Gastroesophageal sphincter (tissue), 4 donors: ENCODE measurements at places on chromosomes 12 and 14. TPM values are rescaled to one million over a fixed set of nuclear protein-coding genes. Genes with fewer than 3 reads are reported as not detected.
A peak's percentile ranks its signal among the peaks of the same experiment; 100 is the strongest.

The LTB4R gene
- total RNA-seq, result 3.5 TPM

The DDX23 gene
- total RNA-seq, result 85.8 TPM

The GALNT16 gene
- total RNA-seq, result 7.4 TPM

The CLEC1A gene
- 1.4 TPM for total RNA-seq

The TAS2R50 gene
- total RNA-seq, result not detected

The KRT71 gene
- not detected for total RNA-seq

The FAM161B gene
- total RNA-seq, result 3.7 TPM

The EPYC gene
- not detected for total RNA-seq

The HOXC9 gene
- not detected for total RNA-seq

GRCh38 chr14:35378425-35379233 lies 25.9 kb downstream of the NFKBIA start:
- ATAC-seq, result no peak

GRCh38 chr14:91902336-91902735 lies 35.0 kb upstream of the TC2N start:
- no peak for ATAC-seq

- no peak for ATAC-seq
These were observed 36.9 kb downstream of the BCL11B start for GRCh38 chr14:99234961-99235571.

GRCh38 chr12:116590561-116590960 lies 31.4 kb downstream of the MAP1LC3B2 start:
- ATAC-seq, result no peak

DNA sequence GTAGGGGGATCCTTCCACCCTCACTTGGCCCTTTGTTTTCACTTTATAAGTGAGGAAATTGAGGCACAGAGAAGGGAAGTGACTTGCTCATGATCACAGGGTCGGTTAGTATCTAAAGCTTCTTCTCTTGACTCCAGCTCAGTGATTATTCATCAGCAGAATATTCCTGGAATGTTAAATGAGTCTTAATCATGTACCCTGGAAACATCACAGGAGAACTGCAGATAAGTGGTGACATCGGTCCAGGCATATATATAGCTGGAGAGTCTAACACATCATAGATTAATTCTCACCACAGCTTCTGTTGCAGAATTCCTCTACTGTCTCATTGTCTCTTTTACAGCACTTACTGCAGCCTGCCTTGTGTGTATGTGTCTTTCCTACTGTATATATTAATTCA lies 69.9 kb downstream of the PAH start:
- no peak for ATAC-seq

- ATAC-seq, result no peak
These were observed 252.2 kb downstream of the BTG1 start for GRCh38 chr12:91893476-91893875.

- ATAC-seq, result peak; percentile 98
These were observed 29.0 kb upstream of the AMN start for GRCh38 chr14:102893452-102893851.

DNA sequence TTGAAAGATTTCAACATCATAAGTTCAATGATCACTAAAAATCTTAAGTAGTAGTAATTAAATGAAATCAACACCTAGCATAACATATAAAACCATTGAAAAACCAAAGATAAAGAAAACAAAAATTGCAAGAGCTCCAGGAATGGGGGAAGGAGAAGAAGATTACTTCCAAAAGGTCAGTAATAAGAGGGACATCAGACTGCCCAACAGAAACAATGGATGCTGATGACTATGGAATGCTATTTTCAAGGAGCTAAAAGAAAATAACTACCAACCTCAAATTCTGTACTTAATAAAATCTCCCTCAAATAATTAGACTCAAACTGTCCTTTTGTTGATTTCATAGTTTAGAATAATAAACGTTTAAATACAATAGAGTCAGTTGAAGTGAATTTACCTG lies 314.5 kb upstream of the LMO3 start:
- no peak for ATAC-seq

DNA sequence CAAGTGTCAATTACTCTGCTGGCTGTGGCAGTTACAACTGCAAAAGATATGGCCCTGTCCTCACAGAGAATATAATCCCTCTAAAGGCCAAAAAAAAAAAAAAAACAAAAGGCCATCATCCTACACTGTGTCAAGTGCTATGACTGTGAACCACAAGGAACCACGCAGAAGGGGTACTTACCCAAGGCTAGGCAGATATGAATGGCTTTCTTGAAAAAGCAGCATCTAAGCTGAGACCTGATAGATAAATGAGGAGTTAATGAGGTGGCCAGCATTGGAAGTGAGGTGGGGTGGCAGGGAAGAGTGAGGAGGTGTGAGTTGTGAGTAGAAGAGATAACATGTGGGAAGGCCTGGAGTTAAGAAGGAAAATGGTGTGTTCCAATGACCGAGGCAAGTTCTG lies 16.4 kb upstream of the IL22 start:
- ATAC-seq, result no peak

DNA sequence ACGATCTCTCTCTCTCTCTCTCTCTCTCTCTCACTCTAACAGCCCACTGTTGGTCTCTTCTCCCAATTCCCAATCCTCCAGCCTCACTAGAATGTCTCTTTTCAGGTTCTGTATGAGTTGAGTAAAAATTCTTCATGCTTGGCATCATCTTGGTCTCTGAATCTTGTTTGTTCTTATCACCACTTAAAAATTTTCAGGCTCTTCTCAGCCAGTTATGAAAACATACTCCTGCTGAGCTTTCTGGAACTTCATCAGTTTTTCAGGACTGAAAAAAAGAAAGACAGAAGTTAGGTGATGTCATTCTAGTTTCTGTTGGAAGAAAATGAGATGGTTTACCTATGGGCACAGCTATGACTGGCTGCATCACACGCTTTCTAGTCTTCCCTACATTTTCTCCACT lies 11.5 kb upstream of the IL22 start:
- ATAC-seq, result no peak

- ATAC-seq, result no peak
These were observed 5.8 kb downstream of the TMEM253 start for GRCh38 chr14:21106498-21107282.

GRCh38 chr14:39097159-39097558 lies 5.9 kb downstream of the SEC23A start:
- no peak for ATAC-seq

DNA sequence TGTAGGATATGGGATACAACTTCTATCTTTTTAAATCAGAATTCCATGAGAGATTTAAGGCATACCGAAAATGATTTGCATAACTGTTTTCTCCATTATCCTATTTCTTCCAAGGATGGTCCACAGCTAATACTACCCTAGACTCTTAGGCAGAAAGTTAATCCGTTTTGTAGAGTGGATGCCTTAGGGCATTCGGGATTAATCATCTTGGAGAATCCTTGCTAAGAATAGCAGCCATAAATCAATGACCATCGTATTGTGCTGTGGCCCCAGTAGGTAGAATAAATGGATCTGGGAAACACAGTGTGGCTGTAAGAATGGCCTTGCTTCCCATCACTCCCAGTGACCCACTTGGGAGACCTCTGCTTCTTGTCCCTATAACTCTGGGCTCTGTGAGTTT lies 99.6 kb downstream of the SSPN start:
- no peak for ATAC-seq

DNA sequence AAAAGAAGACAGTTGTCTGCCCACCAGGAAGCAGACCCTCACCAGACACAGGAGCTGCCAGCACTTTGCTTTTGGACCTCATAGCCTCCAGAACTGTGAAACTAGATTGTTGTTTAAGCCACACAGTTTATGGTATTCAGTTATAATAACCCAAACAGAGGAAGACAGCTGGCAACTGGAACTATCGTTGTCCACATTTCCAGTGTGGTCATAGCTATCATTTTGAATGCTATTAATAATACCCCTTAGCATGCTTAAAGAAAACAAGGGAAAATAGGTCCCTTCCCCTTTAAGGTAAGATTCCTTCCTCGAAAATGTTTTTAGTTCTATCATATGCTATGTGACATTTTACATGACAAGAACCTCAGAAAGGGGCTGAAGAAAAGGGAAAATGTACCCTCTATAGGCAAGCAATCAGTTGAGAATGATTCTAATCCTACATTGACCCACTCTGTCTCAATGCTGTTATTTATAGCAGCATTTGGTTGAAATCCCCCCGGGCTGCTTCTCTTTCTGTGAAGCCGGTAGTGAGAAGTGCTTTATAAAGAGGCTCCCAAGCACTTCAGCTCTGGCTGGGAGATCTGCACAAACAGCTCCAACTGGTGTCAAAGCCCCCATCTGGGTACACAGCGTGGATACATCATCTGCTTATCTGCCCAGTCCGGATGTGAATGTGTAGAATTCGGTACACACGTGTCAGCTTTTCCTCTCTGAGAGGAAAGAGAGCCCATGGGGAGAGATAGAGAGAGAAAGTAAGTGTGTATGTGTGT lies 221.2 kb upstream of the FLRT2 start:
- ATAC-seq, result no peak

DNA sequence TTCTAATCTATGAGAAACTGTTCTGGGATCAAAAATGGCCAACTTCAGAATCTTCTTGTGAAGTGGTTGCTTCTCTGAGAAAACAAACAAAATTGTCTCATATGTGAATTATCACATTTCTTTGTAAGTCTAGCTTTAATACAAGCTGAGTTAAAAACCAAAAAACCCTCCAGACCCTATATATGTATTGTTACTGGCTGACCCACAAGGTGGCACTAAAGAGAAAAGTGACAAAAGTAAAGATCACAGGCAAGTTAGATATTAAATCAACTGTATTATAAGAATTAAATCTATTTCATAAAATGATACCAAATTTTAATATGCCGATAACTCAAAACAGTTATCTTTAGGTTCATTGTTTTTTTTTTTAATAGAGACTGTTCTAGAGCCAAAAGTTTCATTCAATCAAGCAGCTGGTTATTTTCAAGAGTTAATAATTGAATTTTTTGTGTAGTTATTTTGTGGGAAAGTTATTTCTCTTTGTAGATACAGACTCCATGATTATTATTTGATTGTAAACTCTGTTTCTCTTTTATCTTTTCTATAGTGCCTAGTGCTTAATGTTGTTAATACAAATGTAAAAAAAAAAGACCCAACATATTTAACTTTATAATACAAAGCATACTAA lies 7.5 kb upstream of the TRHDE start:
- ATAC-seq, result no peak

- no peak for ATAC-seq
These were observed 76.3 kb upstream of the FUT8 start for GRCh38 chr14:65336191-65336591.
